ENCODE measurements at places on chromosomes 1 and 21.

GRCh38 chr1:197919346-197920066 is 2.3 kb downstream of the LHX9 start:
- DNase-seq, result no peak

GRCh38 chr1:27821761-27822315 is 8.7 kb upstream of the PPP1R8 start:
- DNase-seq, result no peak

DNA sequence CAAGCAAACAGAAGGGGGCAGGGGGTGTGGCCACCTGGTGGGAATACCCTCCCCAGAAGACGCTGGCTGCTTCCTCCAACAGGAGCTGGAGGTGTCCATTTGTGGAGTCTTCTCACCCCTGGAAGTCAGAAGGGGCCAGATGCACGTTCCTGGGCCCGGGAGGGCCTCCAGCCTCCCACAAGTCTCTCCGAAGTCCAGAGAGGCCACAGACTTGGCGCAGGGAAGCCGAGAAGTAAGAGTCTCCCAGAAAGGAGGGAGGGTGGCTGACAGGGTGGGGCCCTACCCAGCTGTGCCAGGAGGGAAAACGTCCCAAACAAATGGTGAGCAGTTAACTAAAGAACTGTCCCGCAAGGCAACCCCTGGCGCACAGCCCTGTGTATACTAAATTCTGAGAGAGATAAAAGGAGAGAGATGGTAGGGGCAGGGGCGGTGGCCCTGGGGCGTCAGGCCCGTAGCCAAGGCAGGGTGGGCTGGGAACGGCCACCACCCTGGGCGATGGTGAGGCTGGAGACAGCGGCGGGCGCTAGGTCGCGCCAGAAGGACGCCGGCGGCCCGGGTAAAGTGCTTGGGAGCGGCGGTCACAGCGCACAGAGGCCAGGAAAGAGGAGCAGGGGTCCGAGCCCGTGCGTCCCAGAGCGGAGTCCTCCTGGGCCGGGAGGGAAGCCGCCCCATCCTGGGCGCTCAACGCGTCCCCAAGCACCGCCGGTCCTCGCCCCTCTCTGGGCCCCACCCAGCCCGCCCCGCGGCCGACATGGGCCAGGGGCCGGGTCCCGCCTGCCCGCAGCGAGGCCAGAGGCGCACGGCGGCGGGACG is 1.2 kb downstream of the CHD5 start:
- no peak for DNase-seq

DNA sequence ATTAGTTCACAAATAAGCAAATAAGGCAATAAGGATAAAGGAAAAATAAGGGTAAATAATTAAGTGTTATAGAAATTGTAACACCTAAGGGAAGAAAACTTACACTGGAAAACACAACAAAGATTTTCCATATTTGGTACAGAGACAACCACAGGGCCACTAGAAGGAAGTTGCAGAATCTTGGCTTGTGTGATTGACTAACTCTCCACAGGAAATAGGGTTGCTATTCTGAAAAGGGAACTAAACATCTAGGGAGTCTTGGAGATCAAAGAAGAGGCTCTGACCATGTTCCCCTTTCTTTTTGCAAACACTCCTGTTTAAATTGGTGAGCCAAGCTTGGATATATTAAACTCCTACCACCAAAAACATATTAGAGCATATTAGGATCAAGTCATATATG is 59.1 kb downstream of the APCS start:
- no peak for DNase-seq

GRCh38 chr1:117359561-117360289 is 7.5 kb upstream of the MAN1A2 start:
- no peak for DNase-seq

- no peak for DNase-seq
Measured at GRCh38 chr1:235923466-235924021, 56.8 kb upstream of the LYST start.

- no peak for DNase-seq
Measured at GRCh38 chr1:234554218-234554697, 55.7 kb downstream of the IRF2BP2 start.

All from stimulated activated naive CD4-positive, alpha-beta T cell treated with Interleukin-2 at 50 U/mL for 16 hours (primary cell).